ENCODE measurements at places on chromosomes 2 and 18. TPM values are rescaled to one million over a fixed set of nuclear protein-coding genes. Genes with fewer than 3 reads are reported as not detected.

DNA sequence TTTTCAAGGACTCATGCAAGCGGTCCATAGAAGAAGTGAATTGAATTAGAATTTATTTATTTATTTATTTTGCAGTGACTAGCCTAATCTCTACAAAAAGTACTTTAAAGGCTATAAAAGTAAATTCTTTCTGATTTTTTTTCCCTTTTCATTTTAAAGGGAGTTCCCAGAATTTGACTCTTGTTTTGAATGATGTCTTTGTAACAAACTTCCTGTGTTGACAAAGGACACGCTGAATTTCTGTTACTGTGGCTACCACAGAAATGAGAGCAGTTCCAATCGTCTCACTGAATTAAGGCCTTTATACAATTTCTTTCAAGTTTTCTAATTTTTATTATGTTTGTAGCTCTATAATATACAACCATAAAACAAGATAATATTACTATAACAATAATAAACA is 46.3 kb upstream of the LPIN2 start:
- peaks cover 26% of the 10 kb centered on the region for H3K4me1 ChIP-seq
- no peak overlapping the region for H3K27ac ChIP-seq
- no peak for DNase-seq

GRCh38 chr2:144550911-144551310 is 31.0 kb upstream of the ZEB2 start:
- H3K27me3 ChIP-seq, result no peaks in the 10 kb centered on the region
- no peak overlapping the region for H3K4me3 ChIP-seq
- no peak for DNase-seq
- H3K27ac ChIP-seq, result no peak overlapping the region

Gene SERPINB5
- not detected for polyA plus RNA-seq

- H3K4me3 ChIP-seq, result no peak overlapping the region
These were observed 26.5 kb downstream of the AQP12B start for GRCh38 chr2:240655931-240656886.

DNA sequence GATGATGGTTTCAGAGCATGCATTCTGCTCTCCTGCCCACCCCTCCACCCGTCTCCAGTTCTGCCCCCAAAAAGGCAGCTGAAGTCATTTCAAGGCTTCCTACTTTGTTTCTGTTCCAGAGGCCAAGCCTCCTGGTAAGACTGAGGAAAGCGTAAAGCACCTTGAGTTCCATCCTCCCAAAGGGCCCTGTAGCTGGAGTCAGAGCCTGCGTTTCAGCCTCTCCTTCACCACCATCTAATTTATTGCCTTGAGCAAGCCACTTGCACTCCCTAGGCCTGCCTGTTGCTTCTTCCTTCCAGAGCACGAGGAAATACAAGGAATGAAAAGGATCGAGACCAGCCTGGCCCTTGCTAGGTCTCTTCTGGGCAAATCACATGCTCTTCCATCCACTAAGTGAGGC is 244.2 kb upstream of the RAB12 start:
- DNase-seq, result no peak
- no peak overlapping the region for H3K27ac ChIP-seq
- H3K27me3 ChIP-seq, result no peaks in the 10 kb centered on the region
- H3K36me3 ChIP-seq, result no peaks in the 10 kb centered on the region
- H3K4me1 ChIP-seq, result peaks cover 37% of the 10 kb centered on the region

GRCh38 chr18:8814206-8814605 is 108.8 kb downstream of the MTCL1 start:
- no peak for DNase-seq
- H3K4me3 ChIP-seq, result no peak overlapping the region
- H3K4me1 ChIP-seq, result peaks cover 4% of the 10 kb centered on the region
- H3K36me3 ChIP-seq, result peaks cover under 1% of the 10 kb centered on the region
- no peaks in the 10 kb centered on the region for H3K27me3 ChIP-seq

DNA sequence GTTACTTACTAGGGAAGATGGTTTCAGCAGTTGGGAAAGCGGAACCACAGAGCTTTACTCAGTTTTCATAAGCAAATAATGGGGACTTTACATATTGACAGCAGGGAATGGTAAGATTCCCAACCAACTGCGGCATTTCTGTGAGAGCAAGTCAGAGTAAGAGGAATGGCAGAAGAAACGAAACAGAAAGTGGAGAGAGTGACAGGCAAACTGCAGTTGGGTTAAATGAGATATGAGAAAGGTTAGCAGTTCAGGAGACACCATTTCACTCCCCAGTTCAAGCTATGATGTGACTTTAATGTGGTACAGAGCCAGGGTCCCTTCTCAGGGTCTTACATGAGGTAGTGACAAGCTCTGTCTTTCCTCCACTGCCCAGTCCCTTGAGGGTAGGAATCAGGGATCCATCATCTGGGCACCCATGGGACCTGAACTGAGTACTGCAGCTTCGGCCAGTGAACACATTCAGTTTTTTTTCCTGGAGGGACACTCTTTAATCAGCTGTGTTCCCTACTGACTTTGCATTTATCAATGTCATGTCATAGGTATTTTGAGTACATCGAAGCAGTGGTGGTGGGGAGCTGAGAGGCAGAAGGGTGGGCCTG is 33.0 kb upstream of the GREB1 start:
- no peak for DNase-seq
- no peak overlapping the region for H3K27ac ChIP-seq
- H3K27me3 ChIP-seq, result no peaks in the 10 kb centered on the region
- no peaks in the 10 kb centered on the region for H3K4me1 ChIP-seq

GRCh38 chr2:191618786-191619185 is 59.1 kb upstream of the NABP1 start:
- no peak for DNase-seq
- no peak overlapping the region for H3K4me3 ChIP-seq
- no peaks in the 10 kb centered on the region for H3K27me3 ChIP-seq

DNA sequence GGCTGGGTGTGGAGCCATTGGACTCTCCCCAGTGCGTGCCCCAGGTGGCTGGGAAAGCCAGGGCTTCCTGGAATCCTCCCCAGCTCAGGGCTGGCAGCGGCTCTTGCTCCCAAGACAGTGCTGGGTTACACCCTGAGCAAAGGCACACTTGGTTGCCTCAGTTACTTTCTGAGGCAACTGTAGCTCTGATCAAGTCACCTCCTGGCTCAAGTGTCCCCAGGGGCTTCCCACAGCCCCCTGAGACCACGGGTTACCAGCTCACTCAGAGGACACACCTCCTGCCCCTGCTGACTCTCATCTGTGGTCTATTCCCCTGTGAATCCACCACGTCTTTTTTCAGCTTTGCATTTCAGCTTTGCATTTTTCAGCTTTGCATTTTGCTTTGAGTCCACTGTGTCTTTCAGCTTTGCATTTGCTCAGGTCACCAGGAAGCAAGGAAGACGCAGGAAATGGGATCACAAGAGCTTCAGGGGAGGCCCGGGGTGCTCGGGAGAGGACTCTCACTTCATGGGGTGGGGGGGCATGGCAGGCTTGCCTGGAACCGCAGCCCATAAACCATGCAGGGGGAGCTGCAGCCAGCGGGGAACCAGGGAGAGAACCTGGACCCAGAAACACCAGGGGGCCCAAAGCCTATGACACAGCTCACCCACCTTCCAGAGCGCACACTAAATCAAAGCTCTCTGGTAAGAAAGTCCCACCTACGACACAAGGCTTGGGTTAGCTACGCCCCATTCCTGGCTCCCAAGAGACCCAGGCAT is 138.0 kb upstream of the ASB18 start:
- no peak for DNase-seq
- no peaks in the 10 kb centered on the region for H3K36me3 ChIP-seq
- H3K4me3 ChIP-seq, result no peak overlapping the region
- H3K27ac ChIP-seq, result no peak overlapping the region
- no peaks in the 10 kb centered on the region for H3K4me1 ChIP-seq

DNA sequence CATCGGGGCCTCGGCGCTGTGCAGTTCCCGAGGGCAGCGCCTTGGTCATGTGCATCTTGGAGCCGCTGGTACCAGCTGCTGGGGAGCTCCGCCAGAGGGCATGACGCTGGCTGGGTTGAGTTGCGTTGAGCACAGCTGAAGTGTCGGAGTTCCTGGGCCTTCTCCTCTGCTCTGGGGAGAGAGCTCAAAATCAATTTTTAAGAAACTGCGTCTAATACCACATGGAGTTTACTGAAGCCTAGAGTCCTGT is 48.7 kb downstream of the GREB1 start:
- no peak for DNase-seq
- peak overlapping the region; percentile 53 for H3K27ac ChIP-seq
- H3K4me1 ChIP-seq, result no peaks in the 10 kb centered on the region
- no peaks in the 10 kb centered on the region for H3K36me3 ChIP-seq
- H3K27me3 ChIP-seq, result no peaks in the 10 kb centered on the region

Gene NMUR1
- 0.10 TPM for polyA plus RNA-seq

GRCh38 chr2:40962026-40962425 is 510.1 kb upstream of the SLC8A1 start:
- DNase-seq, result no peak
- H3K27me3 ChIP-seq, result no peaks in the 10 kb centered on the region

GRCh38 chr18:356778-357177 is 88.9 kb upstream of the THOC1 start:
- no peaks in the 10 kb centered on the region for H3K4me1 ChIP-seq
- no peaks in the 10 kb centered on the region for H3K27me3 ChIP-seq
- H3K36me3 ChIP-seq, result no peaks in the 10 kb centered on the region
- DNase-seq, result no peak
- H3K4me3 ChIP-seq, result no peak overlapping the region

Gene SEC11C
- polyA plus RNA-seq, result 73.9 TPM

Gene NR4A2
- polyA plus RNA-seq, result 1.6 TPM

Gene RNF125
- 2.8 TPM for polyA plus RNA-seq

DNA sequence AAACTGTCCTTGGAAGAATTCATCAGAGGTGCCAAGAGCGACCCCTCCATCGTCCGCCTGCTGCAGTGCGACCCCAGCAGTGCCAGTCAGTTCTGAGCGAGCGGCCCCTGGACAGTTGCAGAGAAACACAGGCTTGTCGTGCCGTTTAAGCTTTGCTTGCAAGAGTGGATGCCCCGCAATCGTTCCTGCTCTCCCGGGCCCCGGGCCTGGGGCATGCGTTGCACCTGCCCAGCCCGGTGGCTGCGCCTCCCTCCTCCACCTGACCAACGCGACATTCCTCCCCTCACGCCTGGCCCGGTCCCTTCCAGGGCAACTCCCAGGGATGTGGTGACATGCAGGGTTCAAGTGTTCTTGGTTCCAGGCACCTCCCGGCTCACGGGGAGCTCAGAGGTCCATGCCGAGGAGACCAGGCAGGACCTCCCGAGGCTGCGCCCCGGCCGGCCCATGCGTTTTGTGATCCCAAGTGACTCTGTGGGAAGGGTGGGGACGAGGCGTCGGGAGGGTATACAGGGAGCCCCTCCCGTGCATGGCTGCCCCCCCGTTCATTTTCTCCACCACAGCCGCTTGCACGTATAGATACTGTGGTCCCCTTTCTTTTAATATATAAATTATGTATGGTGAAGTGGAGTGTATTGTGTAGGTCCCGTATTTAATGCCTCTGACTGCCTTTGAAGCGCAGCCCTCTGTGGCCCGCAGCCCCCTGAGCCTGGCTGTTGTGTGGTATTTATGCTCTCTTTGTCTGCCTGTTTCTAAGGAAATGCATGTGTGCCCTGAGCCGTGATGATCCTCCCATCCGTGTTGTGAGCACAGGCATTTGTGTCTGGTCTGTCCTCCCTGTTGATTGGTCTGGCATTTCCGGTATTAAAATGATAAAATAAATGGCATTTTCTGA is 21.2 kb downstream of the ODC1 start:
- no peak overlapping the region for H3K27ac ChIP-seq
- no peaks in the 10 kb centered on the region for H3K27me3 ChIP-seq
- no peak overlapping the region for H3K4me3 ChIP-seq
- peaks cover 3% of the 10 kb centered on the region for H3K36me3 ChIP-seq
- H3K4me1 ChIP-seq, result no peaks in the 10 kb centered on the region

- no peaks in the 10 kb centered on the region for H3K27me3 ChIP-seq
- H3K27ac ChIP-seq, result no peak overlapping the region
- DNase-seq, result no peak
- H3K4me1 ChIP-seq, result no peaks in the 10 kb centered on the region
- H3K36me3 ChIP-seq, result no peaks in the 10 kb centered on the region
These were observed 151.1 kb upstream of the UBE2E3 start for GRCh38 chr2:180829261-180829660.

DNA sequence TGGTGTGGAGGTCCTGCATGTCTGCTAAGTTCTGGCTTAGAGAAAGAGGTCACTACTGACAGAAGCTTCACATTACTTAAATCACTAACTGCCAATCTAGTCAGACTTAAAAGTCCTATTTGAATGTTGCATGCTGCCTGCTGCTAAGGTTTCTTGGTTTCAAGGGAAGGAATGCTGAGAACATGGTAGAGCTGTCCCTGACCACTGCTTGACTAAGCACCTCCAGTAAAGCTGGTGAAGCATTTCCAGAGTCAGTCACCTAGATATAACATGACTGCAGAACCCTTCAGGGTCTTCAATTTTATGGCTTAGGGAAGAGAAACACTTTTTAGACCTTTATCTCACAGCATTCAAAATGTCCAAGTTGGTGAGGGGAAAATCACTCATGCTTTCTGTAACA is 2178.3 kb upstream of the PIK3C3 start:
- no peak for DNase-seq
- no peak overlapping the region for H3K27ac ChIP-seq

GRCh38 chr18:55427951-55428350 is 160.0 kb downstream of the TCF4 start:
- H3K36me3 ChIP-seq, result no peaks in the 10 kb centered on the region
- DNase-seq, result no peak
- H3K4me1 ChIP-seq, result peaks cover 36% of the 10 kb centered on the region
- no peaks in the 10 kb centered on the region for H3K27me3 ChIP-seq
- H3K27ac ChIP-seq, result no peak overlapping the region
- H3K4me3 ChIP-seq, result no peak overlapping the region

DNA sequence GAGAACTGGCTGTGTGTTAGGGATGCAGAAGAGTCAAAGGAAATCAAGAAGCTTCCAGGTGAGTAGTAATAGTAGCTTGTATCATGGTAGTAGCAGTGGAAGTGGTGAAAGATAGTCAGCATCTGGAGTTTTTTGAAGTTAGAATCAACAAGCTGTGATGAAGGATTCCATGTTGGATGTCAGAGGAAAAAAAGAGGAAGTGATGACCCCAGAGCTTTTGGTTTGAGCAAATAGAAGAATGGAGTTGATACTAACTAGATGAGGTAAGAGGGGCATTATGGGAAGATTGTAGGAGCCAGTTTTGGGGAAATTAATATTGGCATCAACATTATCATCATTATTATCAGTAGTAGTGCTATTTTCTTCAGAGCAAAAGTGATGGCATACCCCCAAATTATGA is 542.2 kb downstream of the XIRP2 start:
- no peaks in the 10 kb centered on the region for H3K4me1 ChIP-seq
- no peaks in the 10 kb centered on the region for H3K27me3 ChIP-seq
- no peak for DNase-seq
- H3K36me3 ChIP-seq, result no peaks in the 10 kb centered on the region

Gene UCN
- 1.4 TPM for polyA plus RNA-seq

Measured in heart left ventricle (tissue), 16 donors.